Activated CD4-positive, alpha-beta T cell treated with anti-CD3 and anti-CD28 coated beads, Interleukin-2, amount 50 U/mL, for 1 hour (primary cell): ENCODE measurements at places on chromosomes 1 and 21.

GRCh38 chr1:176055398-176055797, 151.7 kb downstream of the COP1 start:
- DNase-seq = no peak

GRCh38 chr1:7991504-7992440, 30.3 kb downstream of the PARK7 start:
- DNase-seq = no peak

DNA sequence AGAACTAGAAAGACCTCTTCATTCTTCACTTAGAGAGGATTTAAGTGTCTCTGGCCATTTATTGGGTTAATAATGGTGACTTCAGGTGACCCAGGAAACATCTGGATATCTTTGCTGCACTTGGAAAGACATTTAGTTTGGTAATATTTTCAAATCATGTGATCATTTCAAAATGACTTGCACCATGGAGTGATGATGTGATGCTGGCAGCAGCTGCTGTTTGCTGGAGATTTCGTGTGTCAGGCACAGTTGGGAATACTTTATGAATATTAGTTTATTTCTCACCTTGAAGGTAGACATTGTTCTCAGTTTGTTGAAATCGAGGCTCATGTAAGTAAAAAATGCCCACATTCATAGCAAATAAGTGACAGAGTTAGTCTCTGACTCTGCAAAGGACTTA, 236.0 kb downstream of the DISC1 start:
- DNase-seq = no peak

GRCh38 chr1:162736184-162736583, 54.3 kb upstream of the HSD17B7 start:
- no peak for DNase-seq

- no peak for DNase-seq
These were observed 1650.0 kb downstream of the AMY1C start for GRCh38 chr1:105399716-105400115.

GRCh38 chr1:26794391-26794790, 6.6 kb downstream of the PIGV start:
- DNase-seq = no peak

DNA sequence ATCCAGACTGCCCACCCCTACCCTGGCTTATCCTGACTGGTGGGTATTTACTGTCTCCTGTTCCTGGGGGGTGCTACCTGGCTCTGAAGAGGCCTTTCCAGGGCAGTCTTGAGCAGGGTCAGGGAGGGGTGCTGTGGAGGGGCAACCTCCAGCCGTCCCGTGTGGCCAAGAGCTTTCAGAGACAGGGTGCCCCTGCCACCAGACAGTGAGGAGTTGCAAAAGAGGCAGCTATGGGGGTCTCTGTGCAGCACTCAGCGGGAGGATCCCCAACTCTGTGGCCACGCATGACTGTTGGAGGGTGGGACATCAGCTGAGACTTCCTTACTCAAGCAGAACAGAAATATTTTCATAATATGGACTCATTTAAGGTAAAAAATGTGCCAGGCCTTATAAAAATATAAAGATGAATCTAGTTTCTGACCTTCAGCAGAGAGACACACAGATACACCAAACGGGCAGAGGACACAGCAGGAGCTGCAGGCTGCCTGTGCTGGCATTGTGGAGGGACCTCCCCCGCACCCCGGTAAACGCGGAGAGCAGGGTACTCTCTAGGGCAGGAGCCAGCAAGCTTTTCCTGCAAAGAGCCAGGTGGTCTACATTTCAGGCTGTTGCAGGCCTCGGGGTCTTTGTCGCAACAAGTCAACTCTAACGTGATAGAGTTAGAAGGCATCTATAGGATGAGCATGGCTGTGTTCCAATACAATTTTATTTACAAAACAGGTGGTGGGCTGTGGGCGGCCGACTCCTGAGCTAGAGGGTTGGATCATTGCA, 252.6 kb downstream of the RHOU start:
- DNase-seq = no peak

- DNase-seq = no peak
These were observed 6.5 kb downstream of the A3GALT2 start for GRCh38 chr1:33314416-33314815.

DNA sequence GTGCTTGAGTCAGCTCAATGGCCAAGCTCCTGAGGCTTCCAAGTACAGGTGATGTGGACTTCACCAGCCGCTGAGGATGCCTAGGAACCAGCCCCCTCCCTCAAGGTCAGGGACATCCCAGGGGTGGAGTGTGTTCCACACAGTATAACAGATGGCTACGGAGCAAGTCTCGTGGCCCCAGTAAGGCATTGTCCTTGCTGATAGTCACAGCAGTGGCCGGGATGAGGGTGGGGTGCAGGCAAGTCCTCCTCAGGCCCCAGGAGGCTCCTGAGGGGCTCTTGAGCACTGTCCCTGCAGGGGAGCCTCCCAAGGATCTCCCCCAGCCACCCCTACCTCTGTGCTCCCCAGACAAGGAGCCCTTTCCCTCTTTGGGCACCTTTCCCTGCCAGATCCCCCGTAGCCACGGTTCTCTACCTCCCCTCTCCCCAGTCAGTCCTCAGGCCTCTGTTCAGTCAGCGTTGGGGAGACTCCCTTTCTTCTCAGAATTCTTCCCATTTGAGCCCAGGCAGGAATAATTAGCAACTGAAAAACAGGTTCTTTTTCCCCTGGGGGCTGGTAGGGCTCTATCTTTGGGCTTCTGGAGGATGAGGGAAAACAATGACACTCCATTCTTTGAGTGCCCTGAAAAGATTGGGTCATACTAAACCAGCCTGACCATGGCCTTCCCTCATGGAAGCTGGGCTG, 7.1 kb upstream of the THEM5 start:
- no peak for DNase-seq

GRCh38 chr1:154663471-154664060, 55.6 kb upstream of the ADAR start:
- no peak for DNase-seq

GRCh38 chr1:19678931-19679453, 14.3 kb downstream of the HTR6 start:
- DNase-seq = no peak

DNA sequence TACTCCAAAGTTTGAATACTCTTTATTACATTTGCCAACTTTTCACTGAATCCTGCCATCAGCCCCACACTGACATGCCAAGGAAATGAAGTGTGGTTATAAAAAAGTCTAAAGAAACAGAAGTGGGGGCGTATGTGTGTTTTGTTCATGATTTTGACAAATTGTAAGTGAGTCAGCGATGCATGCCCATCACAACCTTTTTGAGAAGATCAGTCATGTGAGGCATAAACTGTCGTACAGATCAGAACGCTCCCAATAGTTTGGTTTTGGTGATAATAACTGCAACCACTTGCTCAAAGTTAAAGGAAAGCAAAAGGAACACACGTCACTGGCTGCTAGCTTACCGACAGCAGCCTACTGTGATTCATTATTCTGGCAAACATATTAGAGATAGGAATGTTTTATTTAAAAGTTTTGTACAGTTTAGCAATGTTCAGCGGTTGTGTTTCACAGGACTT, 95.6 kb downstream of the RGS2 start:
- no peak for DNase-seq

DNA sequence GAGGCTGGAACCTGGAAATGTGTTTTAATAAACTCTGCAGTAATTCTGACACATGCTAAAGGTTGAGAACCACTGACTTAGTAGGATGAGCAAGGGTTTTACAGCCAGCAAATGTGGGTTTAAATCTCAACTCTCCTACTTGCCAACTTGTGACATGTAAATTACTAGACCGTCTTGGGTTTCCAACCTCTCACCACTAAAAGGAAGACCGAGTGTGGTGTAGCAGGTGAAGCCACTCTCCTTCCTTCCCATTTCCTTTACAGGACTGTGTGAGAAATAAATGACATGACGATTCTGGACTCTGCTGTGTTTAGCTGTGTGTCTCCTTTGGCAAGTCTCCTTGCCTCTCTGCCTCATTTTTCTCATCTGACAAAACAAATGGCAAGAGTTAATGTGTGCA, 49.5 kb upstream of the DNAJC6 start:
- DNase-seq = no peak

- DNase-seq = no peak
These were observed 8.7 kb downstream of the RNF223 start for GRCh38 chr1:1065265-1065939.

GRCh38 chr1:235918032-235918431, 51.3 kb upstream of the LYST start:
- no peak for DNase-seq

- DNase-seq = no peak
These were observed 34.1 kb upstream of the H6PD start for GRCh38 chr1:9200441-9200840.

DNA sequence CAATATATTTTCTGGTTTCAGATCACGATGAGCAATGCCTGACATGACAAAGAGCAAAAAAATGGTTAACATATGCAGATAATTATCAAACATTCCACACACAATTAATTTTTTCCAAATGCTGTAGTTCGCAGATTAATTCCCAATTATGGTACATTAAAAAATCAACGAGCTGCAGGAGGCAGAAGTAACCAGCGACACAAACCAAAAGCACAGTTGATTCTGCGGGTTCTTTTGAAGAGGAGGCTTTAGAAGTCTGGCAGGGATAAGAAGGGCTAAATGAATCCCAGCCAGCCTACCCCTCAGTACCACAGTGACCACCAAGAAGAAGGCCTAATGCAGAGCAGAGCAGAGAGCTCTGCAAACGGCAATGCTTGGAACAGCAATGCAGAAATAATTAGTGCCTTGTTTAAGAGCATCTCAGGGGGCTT, 17.0 kb upstream of the KNCN start:
- DNase-seq = no peak

- no peak for DNase-seq
These were observed 50.2 kb upstream of the GCLM start for GRCh38 chr1:93959413-93959812.

DNA sequence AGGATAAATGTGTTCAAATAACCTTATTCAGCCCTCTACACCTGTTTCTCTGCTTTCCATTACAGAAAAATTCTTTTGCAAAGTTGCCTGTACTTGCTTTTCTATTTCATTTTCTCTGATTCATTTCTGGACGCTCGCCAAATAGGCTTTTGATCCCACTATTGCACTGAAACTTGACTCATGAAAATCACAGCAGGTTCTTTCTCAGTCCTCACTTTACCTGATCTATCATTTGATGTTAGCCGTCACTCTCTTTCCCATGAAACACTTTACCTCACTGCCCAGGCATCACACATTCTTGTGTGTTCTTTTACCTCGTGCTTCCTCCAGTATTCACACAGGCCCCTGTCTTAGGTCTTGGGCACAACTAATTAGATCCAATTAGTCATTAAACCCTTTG, 26.2 kb downstream of the HSPA13 start:
- no peak for DNase-seq

DNA sequence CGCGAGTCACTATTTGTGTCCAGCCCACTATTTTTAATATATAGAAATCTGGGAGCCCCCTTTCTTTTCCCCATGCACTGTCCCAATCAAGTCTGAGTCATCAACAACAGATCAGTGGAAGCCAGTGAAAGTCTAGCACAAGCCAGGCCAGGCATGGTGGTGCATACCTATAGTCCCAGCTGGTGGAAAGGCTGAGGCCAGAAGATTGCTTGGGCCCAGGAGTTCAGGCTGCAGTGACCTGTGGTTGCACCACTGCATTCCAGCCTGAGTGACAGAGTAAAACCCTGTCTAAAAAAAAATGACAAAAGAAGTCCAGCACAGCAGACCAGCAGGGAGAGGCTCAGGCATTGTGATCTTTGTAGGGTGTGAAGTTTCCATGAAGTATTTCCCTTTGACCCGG, 9.0 kb upstream of the RPL5 start:
- DNase-seq = no peak

GRCh38 chr1:206059355-206059915, 6.5 kb downstream of the RHEX start:
- DNase-seq = no peak

- DNase-seq = no peak
These were observed 9.3 kb downstream of the WDR77 start for GRCh38 chr1:111439461-111440351.
